Omental fat pad (tissue), 4 donors: ENCODE measurements at places on chromosomes 7 and 10.
A peak's percentile ranks its signal among the peaks of the same experiment; 100 is the strongest.

- DNase-seq = no peak
Observed at GRCh38 chr10:130141460-130141859, 5.3 kb downstream of the GLRX3 start.

DNA sequence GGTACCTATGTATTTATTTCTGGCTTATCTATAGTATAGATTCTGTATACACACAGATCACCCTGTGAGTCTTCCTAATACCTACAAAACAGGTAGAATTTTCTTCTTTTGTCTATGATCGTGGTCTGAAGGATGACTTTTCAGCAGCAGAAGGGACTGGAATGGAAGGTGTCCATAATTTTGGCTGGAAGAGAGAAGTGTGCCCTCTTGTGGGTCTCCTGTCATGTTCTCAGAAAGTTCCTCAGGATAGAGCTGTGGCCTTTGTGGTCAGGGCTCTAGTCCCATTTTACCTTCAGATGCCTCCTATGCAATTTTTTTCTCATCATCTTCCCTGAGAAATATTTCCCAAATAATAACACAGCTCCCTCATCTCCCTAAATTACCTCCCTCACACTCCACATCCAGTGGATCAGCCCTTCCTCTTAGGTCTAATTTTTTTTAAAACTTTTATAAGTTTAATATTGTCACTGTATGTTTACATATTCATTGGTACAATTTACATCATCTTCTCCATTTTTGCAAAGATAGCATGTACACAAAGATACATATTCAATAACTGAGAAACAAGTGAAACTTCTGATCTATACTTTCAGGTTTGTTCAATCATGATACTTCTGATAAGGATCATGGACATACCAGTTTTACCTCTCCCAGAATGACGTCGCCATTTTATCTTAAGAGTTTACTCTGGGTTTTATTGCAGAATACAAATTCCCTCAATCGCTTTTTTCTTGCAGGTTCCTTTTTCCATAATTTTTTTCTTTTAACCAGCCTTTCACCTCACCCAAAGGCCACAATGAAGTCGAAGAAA lies 112.7 kb downstream of the REEP3 start:
- DNase-seq = no peak

DNA sequence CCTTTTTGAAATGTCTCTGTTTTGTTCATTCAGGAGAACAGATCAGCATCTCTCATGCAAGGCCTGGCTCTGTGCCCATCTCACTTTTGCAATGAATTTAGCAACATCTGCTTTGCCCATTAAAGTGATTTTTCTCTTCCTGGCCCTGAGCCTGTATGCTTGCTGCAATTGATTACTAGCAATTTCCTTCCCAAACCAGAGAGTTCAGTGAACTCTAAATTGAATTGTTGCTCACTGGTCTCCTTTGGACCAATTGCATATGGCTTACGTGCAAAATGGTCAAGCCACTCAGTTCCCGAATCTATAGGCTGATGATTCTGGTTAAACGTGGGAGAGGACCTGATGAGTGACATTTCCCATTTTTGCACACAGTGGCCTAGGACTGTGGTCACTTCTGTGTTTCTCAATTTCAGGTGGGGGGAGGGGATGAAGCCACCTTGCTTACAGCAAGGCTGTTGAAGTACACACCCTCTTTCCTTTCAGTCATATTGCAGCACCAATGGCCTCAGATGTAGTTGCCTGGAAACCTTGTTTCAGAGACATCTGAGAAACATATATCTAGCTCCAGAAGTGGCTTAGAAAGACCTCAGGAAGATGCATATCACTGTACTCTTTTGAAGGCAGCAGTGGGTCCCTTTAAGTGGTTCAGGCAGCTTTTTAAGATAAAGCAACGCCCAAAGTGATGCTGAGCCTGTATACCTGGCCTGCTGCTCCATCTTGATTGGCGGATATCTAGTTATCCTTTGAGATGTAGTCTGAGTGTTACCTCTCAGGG lies 201.4 kb downstream of the PTEN start:
- DNase-seq = peak; percentile 84

GRCh38 chr10:121910673-121911420 lies 17.0 kb downstream of the ATE1 start:
- DNase-seq = no peak

DNA sequence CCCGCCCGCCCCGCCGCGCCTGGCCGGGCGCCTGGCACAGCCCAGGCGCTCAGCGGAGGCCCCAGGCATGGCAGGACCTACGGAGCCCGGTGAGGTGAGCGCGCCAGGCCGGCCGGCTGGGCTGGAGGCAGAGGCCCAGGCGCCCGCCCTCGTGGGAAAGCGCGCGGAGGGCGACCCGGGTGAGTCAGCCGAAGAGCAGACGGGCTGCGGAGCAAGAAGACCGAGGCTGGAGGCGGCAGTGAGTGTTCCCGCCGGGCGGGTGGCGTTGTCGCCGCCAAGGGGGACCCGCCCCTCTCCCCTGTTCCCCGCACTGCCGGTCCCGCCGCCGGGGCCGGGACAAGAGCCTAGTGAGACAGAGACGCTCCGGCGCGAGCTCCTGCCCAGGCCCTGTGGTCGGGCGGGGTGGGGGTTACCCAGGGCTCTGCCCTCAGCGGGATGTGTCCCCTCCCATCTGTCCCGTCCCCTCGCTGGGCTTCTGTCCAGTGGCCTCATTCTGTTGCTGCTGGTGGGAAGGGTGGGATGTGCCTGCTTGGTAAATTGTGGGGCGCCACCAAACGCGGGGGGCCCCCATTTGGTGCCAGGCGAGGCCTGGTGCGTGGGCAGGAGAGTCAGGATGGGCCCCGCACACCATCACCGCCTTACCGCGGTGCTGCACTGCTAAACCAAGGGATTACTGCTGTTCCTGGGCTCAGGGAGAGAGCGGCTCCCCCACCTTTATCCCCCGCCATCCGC lies 17.0 kb upstream of the NODAL start:
- peak; percentile 44 for DNase-seq

GRCh38 chr7:123795917-123796316 lies 47.1 kb upstream of the WASL start:
- DNase-seq = no peak

GRCh38 chr10:95474228-95475002 lies 86.8 kb downstream of the SORBS1 start:
- DNase-seq = no peak

DNA sequence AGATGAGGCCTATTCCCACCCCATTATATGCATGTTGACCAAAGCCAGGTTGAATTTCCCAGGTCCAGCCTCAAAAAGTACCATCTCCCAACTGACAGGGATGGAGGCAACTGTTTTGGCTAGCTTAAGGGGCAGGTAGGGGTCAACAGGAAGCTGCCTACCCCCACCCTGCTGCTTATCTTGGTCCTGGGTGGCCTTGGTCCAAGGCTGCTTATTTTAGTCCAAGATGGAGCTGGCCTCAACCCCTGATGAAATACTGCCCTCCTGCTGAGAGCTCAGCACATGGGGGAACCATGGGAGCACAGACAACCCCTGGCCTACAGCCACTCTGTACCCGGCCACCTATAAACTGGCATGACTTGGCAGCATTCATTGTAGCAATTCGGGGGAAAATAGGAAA lies 23.1 kb downstream of the MYO1G start:
- no peak for DNase-seq

GRCh38 chr7:66110856-66111255 lies 3.8 kb upstream of the CRCP start:
- DNase-seq = no peak

DNA sequence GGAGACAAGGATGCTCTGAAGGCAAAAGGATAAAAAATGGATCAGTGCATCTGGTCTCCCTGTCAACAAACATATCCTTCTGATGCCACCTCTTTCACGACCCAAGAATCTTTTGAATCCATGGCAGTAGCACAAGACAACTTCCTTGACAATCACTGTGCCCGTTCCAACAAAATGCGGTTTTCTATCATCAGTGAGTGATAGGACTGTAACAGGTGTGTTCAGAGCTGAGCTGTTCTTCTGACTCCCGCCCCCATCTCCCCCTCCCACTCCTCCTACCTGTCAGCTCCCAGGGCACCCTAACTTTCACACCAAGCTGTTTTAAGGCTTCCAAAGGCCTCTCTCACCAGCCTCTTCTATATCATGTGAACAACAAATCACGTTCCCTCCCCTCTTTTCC lies 74.8 kb downstream of the PARD3 start:
- DNase-seq = no peak

- no peak for DNase-seq
Observed at GRCh38 chr7:78398576-78398975, 600.0 kb downstream of the PHTF2 start.

- no peak for DNase-seq
Observed at GRCh38 chr7:40826411-40827221, 691.8 kb downstream of the SUGCT start.

- no peak for DNase-seq
Observed at GRCh38 chr10:11205030-11205772, 187.5 kb downstream of the CELF2 start.

DNA sequence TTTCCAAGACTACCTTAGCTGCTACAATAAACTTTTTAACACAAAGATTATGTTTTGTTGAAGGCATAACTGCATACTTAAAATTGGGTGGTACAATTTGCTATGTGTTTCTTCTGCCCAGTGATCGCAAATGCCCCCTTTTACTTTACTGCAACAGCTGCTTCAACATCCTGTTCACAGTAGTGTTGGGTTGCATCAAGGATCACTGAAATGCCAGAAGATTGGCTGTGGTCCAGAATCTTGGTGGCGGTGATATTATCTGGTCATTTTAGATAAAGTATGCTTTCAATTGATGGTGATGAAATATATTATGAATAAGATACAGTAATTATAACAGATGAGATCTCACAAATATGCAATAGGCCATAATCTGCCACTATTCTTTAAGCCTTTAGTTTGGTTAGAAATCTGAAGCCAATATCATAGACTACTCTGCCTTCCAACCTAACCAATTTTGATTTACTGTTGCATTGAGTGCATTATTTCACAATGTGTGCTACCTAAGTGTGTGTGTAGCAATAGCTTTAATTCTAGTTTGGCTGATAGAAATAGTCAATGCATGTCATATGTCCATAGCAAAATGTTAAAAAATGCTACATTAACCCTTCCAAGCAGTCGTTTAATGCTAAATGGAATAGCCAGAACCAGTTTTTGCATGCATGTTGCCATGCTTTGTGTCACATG lies 29.8 kb upstream of the ING3 start:
- DNase-seq = no peak

DNA sequence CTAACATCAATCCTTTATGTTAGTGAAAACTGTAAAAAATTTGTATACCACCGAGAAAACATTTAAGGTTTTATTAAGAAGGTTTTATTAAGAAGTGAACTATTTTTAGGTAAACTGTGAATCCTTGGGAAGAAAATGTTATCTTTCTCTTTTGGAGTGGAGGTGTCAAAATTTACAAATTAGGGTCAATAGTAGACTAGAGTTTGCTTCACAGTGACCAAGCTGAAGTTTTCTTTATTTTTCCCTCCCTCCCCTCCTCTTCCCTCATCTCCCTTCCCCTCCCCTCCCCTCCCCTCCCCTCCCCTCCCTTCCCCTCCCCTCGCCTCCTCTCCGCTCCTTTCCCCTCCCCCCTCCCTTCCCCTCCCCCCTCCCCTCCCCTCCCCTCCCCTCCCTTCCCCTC lies 168.8 kb downstream of the CNTNAP2 start:
- no peak for DNase-seq

DNA sequence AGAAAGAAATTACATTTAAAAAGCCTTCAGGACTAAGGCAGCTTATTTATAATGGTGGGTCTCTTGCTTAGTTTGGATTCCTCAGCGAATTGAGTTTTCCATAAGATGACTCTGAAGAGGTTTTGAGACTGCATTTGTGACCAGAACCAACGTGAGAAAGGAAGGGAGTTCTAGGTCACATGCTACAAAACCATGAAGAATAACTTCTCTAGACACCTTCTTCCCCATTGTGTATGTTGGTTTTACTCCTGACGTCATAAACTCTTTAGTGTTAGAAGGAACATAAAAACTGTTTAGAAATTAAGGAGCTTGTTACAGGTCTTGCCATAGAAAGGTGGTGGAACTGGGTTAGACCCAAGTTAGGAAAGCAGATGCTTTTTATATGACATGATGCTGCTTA lies 11.1 kb downstream of the PTPN12 start:
- no peak for DNase-seq

- DNase-seq = no peak
Observed at GRCh38 chr7:72069263-72069662, 342.9 kb downstream of the CALN1 start.

DNA sequence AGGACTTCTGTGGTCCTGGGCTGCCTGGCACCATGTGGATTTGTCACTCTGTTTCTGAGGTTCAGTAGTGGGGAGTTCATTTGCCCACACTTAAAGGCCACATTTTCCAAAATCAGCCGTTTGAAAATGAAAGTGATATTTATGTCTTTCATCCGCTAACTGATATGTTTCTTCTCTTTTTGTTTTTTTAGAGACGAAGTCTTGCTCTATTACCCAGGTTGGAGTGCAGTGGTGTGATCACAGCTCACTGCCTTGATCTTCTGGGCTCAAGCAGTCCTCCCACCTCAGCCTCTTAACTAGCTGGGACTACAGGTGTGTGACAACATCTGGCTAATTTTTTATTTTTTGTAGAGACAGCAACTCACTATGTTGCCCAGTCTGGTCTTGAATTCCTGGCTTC lies 58.6 kb downstream of the EBLN1 start:
- DNase-seq = no peak

DNA sequence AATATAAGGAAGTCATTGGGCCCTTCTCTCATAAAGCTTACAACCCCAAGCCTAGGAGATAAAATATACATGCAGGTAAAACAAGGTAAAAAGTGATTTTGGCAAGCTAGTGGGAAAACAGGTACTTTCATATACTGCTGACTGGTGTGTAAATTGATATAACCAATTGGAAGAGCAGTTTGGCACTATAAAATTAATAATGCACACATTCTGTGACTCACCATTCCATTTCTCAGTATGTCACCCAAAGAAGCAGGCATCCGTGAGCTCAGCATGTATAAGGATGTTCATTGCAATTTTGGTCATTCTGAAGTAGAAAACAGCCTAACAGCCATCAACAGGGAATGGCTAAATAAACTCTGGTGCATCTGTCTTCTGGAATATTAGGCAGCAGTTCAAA lies 2.9 kb downstream of the MACROH2A2 start:
- DNase-seq = no peak

DNA sequence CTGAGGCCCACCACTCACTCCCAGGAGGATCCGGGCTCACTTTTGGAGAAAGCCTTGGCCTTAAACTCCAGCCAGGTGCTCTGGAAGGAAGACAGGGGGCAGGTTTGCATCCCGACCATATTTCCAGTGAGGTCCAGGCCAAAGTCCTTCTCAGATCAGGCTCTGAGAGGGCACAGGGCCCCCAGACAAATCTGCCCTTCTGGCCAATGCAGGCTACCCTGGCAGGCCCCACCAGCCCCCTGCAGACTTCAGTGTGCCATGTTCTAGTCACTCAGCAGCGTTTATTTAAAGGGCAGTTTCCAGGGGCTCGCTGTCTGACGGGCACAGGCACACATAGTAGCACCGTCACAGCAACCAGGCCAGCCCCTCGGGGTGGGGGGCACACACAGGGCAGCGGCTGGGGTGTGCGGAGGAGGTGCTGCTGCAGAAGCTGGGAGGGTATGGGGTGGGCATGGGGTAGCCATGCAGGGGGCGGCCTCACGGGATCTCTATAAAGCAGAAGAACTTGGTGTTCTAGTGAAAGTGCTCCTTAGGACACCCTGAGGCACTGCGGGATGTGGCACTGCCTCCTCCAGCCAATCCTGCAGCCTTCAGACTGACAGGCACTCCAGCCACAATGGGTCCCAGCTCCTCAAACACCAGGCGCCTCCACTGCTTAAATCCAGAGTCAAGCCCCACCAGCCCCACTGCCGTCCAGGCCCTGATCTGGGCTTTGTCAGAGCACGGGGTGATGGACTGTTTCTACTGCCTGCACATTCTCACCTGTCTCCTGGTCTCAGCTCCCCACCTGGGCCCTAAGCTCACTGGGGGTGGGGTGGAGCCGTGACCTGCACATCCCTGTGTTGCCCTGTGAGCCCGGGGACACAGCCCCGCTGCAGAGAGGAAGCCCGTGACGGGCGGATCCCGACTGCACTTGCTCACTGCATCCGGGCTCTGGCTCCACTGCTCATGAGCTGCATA lies 9.6 kb upstream of the PYROXD2 start:
- DNase-seq = no peak
